Fibroblast of the aortic adventitia (primary cell): ENCODE measurements at places on chromosomes 2 and 18. TPM values are rescaled to one million over a fixed set of nuclear protein-coding genes. Genes with fewer than 3 reads are reported as not detected.

IMPA2 gene
- 6.9 and 14.1 TPM in 2 replicates for total RNA-seq

GRCh38 chr2:68940369-68940768 is 12.3 kb downstream of the GKN2 start:
- DNase-seq: no peak

GRCh38 chr2:237262838-237263771 is 150.9 kb downstream of the COL6A3 start:
- DNase-seq: peak; percentile 94

DIS3L2 gene
- 24.9 and 36.3 TPM in 2 replicates for total RNA-seq

- DNase-seq: no peak
Observed at GRCh38 chr2:82993609-82994008, 1465.5 kb downstream of the SUCLG1 start.
